ENCODE measurements at places on chromosomes 5 and 9.

- no peak for DNase-seq
These were observed 753 bp downstream of the FANCC start for GRCh38 chr9:95316794-95317118.

DNA sequence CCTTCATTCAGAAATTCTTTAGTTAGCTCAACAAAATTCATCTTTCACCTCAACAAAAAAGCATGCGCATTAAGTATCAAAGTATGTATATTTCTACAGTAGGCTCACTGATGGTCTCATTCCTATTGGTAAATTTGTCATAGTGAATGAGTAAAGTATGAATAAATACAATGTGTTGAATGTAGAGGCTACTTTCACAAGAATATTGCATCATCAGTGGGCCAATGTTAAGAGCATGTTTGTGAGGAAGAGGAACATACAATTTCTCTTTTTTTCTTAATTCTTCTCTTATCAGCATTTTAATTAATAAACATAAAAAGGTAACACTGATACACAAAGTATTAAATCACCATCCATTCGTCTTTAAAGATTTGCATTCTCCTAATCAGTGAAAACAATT lies 505.1 kb downstream of the CETN3 start:
- DNase-seq, result no peak

DNA sequence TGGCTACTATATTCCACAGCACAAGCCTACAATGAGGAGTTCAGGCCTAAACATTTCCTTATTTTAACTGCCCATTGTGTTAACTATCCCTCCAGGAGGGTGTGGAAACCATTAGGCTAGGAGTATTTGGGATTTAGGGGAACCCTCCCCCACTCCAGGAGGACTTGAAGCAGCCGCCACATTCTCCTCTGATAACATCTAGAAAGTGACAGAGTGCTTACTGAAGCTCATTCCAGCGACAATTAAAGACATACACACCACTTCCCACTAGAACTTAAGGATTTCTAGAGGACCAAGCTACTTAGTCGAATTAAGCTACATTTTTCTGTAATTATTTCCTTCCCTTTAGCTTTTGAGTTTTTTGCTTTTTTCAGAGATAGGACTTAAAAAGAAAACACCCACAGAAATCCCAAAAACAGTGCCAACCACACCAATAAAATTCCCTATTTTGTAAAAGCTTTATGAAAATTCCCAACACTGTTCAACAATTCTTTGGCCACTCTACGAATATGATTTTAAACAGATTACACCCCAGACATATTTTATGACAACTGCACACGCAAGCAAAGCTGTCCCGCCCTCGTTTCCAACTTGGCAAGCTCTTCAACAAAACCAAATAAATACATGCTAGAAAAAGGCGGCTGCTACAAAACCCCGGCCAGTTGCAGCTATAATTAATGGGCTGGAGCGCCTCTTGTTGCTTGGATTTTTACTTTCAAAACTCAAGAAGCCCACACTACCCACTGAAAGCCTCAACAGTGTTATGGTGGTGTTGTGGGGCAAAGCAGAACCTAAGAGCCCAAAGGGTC lies 4.5 kb downstream of the ROR2 start:
- DNase-seq, result no peak

DNA sequence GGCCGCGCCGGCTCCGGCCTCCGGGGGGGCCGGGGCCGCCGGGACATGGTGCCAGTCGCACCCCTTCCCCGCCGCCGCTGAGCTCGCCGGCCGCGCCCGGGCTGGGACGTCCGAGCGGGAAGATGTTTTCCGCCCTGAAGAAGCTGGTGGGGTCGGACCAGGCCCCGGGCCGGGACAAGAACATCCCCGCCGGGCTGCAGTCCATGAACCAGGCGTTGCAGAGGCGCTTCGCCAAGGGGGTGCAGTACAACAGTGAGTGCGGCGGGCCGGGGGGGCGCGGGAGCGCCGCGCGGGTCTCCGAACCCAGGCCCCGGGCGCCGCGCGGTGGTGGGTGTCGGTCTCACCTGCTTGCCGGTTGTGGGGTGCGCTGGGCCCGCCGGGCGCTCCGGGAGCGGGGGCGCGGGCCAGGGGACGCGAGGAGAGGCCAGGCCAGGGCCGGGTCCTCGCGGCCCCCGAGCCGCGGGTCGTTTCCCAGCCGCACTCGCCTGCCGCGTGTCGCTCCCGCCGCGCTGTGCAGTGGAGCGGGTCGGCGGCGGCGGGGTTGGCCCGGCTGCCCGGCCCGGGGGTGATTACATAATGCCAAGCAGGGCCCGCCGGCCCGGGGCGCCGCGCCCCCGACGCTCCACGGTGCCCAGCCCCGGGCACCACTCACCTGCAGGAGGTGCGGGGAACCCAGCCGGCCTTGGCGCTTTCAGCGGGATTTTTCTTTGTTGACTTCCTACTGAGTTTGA lies 492 bp downstream of the RABL6 start:
- DNase-seq, result no peak

DNA sequence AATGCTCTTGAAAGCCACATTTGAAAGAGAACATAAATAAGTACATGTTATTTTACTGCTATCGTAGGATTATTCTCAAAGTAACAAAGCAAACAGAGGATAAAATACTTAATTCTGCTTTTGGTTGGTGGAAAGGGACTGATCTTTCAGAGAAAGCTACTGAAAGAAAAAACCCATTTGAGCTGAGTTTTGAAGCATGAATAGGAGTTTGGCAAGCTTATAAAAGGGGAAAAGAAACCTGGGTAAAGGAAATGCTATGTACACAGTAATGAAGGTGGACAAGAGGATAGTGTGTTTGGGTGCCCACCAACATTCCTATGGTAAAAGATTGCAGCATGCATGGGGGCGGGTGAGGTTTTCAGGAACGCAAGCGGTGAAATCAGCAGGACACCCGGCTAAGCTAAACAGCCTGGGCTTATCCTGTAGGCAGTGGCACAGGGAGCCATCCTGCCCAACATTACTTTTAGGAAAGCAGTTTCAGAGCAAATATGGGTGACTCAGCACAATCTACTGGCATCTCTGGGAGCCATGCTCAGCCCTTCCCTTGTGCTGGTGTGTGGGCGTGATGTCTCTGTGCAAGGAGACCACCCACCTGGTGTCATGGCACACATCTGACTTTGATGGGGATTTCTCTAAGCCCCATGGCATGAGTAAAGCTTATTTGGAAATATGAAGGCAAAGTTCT lies 673.9 kb upstream of the KLF4 start:
- DNase-seq, result no peak

- no peak for DNase-seq
These were observed 58.8 kb downstream of the BAAT start for GRCh38 chr9:101326035-101326434.

Data from stimulated activated CD4-positive, alpha-beta T cell treated with anti-CD3 and anti-CD28 coated beads, Interleukin-15, amount 100 ng/mL, for 1 hour (primary cell).